Hypothalamus (tissue), 51 donors: ENCODE measurements at places on chromosomes 5 and 9.

- DNase-seq: no peak
Measured at GRCh38 chr5:110612794-110613247, 113.7 kb downstream of the TMEM232 start.

DNA sequence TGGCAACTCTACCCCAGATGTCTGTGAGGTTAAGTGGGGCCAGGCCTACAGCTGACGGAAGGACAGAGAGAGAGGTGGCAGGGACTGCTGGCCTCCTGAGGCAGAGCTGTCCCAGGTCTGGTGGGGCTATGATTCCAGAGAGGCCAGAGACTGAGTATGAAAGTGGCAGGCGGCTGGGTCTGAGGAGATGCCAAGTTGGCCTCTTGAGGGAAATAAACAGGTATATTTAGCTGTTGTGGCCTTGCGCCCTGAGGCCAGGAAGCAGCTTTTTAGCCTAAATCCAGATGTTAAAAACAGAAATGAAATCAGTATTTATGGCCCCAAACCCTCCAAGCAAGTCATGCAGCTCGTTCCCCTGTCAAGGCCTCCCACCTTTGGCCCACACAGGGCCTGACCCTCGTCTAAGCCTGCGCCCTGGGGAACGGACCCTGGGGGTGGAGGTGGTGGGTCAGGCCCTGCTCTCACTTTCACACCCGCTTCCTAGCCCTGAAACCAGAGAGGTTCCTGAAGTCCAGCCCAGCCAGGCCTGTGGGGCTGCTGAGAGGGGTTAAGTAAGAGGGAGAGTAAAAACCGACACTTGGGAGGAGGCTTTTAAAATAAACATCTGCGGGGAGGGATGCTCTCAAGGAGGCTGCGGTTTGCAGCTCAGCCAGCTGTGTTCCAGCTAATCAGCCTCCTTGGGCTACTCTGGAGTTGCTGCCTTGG lies 18.7 kb downstream of the PCDHGC5 start:
- DNase-seq: no peak

GRCh38 chr9:27539479-27540441 lies 10.1 kb upstream of the MOB3B start:
- no peak for DNase-seq

DNA sequence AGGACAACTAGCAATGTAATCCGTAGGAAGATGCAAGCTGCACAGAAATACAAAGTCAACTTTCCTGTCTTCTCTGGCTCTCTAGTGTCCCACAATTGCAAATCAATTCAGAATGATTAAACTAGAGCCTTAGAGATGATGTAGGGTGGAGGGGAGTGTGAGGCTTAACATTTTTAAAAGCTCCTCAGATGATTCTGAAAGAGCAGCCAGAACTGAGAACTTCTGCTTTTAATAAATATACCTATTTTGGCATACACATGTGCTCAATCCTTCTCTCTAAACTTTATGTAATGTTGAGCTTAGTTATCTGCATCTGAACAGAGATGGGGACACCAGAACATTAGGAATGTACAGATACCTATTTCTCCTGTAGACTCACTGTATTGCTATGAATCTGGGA lies 139.9 kb upstream of the APC start:
- DNase-seq: no peak

GRCh38 chr9:71604197-71605063 lies 163.9 kb downstream of the CEMIP2 start:
- DNase-seq: peak; percentile 58

GRCh38 chr5:76202182-76202581 lies 119.0 kb downstream of the SV2C start:
- no peak for DNase-seq

DNA sequence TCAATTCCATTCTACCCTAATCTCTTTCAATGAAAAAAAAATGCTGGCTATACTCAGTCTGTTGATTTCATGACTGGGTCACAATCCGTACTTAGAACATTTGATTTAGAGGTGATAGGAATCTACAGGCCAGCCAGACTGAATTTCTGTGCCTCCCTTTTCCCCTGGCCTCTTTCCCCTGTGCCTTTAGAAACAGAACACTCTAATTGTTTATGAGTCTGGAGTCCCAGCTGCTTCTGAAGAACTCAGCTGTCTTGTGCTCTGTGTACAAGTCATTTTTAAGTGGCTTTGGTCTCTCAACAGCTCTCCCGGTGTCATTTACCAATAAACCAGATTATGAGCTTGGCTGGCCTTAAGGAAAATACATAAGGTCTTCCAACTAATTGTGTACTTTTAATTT lies 94.1 kb upstream of the ITGA2 start:
- no peak for DNase-seq

GRCh38 chr5:120555345-120555744 lies 91.2 kb downstream of the PRR16 start:
- no peak for DNase-seq

DNA sequence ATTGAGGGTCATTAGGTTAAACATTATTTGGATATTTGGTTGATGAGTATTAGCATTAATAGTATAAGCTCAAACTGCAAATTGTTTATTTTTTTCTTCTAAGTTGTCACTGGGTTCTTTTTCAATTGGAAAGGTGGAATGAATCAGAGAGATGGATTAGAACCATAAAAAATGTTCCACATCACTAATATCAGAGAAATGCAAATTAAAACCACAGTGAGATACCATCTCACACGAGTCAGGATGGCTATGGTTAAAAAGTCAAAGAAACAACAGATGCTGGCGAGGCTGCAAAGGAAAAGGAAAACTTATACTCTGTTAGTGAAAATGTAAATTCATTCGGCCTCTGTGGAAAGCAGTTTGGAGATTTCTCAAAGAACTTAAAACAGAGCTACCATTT lies 122.8 kb downstream of the CCDC192 start:
- DNase-seq: no peak

DNA sequence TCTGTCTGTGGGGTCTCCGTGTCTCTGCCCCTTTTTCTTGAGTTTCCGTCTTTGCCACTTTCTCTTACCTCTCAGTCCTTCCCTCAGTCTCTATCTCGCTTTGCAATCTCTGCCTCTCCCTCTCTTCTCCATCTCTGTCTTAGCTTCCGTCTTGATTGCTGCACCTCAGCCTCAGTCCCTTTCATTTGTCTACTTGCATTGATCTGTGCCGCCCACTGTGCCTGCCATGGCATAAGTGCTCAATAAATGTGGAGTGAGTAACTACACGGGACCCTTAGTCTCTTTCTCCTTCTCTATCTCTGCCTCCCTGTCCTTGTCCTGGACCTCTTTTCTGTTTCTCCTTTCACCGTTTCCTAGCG lies 6.6 kb downstream of the PCDHGC5 start:
- no peak for DNase-seq

DNA sequence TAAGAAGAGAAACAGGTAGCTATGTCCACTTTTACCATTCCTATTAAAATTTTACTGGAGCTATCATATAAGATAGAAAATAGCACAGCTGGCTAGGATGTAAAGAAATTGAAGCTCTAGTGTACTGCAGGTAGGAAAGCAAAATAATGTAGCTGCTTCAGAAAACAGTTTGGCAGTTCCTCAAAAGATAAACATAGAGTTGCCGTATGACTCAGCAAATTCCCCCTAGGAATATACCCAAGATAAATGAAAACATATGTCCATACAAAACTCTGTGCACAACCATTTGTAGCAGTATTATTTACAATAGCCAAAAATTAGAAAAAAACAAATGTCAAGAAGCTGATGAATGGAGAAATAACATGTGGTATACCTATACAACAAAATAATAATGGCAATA lies 64.6 kb upstream of the SHISAL2B start:
- no peak for DNase-seq

GRCh38 chr9:121709798-121710197 lies 58.4 kb downstream of the DAB2IP start:
- DNase-seq: no peak

DNA sequence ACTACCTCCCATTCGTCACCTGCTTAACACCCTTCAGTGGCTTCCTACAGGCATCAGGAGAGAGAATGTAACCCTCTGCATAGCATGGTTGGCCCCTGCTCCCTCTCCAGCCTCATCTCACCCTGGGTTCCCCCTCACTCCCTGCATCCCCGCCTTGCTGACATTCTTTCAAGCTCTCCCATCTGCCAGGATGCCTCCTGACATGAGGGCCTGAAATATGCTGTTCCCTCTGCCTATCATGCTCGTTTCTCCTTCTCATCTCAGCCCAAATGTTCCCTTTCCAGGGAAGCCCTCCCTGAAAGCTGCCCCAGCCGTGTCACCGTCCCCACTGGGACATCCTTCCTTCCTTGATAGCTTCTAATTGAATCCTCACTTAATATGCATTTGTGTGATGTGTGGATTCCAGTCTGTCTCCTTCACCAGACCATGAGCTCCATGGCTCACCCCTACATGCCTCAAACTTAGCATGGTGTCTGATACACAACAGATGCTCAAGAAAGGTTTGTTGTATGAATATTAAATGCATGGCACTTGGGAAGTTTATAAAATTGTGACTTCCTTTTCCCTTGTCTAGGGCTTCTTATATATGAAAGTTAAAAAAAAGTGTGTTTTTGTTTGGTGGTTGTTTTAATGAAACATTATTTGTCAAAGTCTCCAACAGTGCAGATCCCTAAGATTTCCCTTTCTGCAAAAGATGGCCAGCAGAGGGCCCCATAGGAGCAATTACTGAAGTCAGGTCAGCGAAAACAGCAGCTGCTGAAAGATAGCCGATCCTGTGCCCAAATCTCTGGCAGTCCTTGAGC lies 7.3 kb upstream of the C5orf58 start:
- peak; percentile 79 for DNase-seq

GRCh38 chr5:92552206-92553160 lies 1028.5 kb downstream of the NR2F1-AS1 start:
- DNase-seq: no peak

DNA sequence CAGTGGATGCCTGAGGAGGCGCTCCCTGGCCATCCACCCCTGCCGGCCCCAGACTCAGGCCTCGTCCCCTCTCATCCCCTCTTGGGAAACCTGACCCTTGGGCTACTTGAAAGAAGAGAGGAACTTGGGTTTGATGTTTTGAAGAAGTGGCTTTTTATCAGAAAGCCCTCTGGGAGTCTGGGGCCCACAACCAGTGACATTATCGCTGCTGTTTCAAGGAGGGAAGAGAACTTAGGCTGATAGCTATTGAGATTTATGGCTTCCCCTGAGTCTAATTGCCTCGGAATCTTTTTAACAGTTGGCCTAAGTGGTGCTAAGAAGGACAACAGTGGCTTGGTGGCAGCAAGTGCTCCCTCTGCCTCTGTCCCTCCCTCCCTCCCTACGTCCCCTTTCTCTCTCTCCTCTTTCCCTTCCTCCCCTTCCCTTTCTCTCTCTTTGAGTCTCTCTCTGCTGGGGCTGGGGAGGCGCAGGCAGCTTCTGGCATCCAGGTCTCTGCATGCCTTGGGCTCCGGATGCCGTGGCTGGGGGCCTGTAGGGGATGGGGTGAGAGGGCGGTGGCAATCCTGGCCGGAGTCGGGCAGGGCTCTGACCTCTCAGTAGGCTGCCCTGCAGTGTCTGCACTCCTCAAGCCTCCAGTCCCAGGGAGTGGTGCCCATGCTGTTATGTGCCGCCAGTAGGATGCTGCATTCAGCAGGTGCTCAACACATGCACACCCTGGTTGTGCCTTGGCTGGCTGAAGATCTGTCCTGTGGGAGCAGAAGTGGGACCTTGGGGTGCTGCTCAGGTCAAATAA lies 49.6 kb upstream of the RXRA start:
- no peak for DNase-seq

- peak; percentile 72 for DNase-seq
Measured at GRCh38 chr9:137077010-137077747, at the start of gene UAP1L1. TSS of gene UAP1L1 (plus strand) at chr9:137077517. CDS start at chr9:137077533, 16 bp downstream.

DNA sequence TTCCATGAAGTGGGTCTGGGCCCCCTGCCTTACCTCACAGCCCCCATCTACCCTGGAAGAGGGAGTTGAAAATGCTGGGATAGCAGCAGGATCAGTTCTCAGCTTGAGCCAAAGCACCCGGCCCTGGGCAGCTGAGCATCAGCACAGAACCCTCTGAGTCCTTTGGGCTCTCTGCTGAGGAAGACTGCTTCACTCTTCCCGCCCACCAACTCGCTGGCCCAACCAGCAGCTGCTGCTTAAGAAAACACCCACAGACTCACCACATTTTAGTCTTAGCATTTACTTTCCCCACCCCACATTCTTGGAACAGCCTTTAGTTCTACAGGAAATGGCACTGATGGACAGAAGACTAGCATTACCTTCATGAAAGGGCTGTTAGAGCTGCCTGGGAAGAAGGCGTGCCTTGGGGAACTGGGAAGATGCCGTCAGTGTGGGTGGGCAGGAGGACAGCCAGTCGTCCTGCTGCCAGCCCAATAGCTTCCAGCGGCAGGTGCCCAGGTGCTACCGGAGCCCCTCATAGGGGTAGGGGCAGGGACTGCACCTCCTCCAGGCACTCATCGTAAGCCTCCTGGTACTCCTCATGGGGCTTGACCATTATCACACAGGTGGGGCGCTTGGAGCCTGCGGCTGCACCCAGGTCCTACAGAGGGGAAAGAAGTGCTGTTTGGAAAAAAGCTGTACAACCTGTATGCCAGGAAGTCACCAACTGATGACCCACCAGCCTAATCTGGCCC lies 4.3 kb downstream of the NHP2 start:
- no peak for DNase-seq

GRCh38 chr9:10366171-10366779 lies 246.5 kb downstream of the PTPRD start:
- no peak for DNase-seq
